ENCODE measurements at places on chromosomes 5 and 9.

- DNase-seq: no peak
Measured at GRCh38 chr9:123401879-123402513, 46.0 kb downstream of the CRB2 start.

DNA sequence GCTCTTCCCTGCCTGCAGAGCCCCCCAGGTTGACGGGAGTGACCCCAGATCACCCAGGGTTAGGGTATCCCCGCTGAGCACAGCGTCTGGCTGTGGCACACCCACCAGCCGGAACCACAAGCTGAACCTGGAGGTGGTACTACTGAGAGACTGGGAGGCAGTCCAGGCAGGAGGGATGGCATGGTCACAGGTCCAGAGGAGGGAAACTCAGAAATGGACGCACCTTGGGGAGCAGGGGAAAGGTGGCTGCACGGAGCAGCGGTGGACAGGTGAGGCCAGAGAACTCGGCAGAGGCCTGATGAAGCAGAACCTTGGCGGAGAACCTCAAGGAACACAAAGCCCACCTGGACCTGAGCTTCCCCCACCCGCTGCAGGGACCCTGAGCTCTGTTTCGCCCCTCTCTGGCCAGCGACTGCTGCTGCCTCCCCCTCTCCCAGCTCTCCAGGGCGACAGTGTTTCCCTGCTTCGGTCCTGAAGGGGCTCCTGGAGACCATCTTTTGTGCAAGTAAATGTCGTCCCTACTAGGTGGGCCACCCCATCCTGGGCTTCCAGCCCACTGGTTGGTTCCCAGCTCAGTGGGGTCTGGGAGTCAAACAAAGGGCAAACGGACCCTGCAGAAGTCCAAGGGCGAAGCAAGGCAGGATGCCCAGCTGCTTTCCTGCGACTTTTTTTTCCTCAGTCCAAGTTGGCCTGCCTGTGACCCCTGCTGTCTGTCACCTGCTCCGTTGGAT lies 845 bp downstream of the ADGRD2 start:
- DNase-seq: peak; percentile 23

DNA sequence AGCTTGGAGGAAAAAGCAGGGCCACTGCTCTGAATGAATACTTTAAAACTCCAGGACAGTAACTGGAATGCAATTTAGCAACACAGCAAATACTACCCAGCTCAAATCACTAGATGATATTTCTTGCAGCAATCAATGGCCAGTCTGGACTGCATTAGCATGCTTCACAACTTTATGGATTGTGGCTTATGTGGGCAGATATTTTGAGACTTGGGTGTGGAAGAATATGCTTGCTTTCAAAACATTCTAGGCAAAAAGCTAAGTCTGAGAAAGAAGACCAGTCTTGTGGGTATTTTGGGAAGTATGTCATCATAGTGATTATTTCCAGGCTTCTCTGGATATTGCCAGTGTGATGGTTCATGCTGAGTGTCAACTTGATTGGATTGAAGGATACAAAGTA lies 3.1 kb downstream of the RANBP3L start:
- DNase-seq: no peak

DNA sequence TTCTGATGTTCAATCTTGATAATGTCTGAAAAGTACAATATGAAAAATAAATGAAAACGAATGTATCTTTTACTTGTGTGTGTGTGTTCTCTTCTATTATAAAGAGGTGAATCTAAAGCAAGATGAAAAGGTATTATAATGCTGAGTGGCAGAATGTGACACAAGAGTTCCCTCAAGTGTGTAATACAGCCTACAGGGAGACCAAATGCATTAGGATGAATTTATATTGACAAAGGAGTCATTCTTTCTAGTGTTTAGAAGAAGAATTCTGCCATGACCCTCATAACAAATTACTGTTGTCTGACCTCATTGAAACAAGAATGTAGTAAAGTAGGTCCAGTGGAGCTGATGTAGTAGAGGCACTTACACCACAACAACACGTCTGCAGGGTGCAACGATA lies 1119.0 kb upstream of the CDH10 start:
- DNase-seq: no peak

All from GM12892 (cell line).